ENCODE measurements at places on chromosomes 16 and 17. TPM values are rescaled to one million over a fixed set of nuclear protein-coding genes. Genes with fewer than 3 reads are reported as not detected.

- DNase-seq, result no peak
Measured at GRCh38 chr16:1825864-1826690, 548 bp downstream of the HAGH start.

DNA sequence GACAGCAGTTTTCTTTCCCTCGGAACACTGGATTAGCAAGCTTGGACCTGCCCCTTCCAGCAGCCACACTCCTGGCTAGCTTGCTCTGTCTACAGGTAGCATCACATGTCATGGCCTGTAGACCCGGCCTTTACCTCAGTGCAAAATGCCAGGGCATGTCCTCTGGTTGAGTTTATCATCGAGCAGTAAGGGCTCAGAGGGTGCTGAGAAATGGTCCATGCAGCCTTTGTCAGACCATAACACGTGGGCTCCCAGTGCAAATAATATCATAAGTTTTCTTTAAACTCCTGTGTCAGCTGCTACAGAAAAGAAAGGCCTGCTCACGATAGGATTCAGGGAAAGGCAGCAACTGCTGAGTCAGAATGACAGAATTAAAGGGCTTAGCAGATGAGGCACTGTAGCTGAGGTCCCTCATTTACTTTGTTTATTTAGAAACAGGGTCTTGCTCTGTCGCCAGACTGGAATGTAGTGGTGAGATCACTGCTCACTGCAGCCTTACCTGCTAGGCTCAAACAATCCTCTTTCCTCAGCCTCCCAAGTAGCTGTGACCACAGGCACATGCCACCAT is 8.0 kb upstream of the GNA13 start:
- DNase-seq, result no peak

NRN1L gene
- total RNA-seq, result 2.1 TPM

ATXN1L gene
- total RNA-seq, result 31.2 TPM
